SW480 (cell line): ENCODE measurements at places on chromosomes 13 and 19.
A peak's percentile ranks its signal among the peaks of the same experiment; 100 is the strongest.

DNA sequence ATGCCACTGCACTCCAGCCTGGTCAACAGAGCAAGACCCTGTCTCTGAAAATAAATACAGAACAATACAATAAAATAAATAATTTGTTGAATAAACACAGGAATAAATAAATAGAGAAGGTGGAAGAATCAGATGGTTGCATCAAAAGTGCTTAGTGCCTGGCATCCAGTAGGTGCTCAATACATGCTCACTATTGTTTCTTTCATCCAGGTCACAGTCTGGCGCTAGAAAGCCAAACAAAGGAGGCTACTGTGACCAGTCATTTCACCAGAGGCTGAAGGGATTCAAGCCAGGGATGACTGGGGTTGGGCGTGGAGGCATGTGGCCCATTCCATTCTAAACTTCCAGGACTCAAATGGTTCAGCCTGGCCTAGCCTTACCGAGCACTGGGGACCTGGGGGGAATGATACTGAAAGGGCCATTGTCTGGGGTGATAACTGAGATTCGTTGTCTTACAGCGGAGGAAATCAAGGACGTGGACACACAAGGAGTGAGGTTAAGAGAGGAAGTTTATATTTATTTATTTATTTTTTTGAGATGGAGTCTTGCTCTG, 3.6 kb upstream of the NDUFB7 start:
- DNase-seq = no peak

GRCh38 chr19:4910594-4911281, 1.4 kb downstream of the UHRF1 start:
- peak; percentile 77 for DNase-seq

DNA sequence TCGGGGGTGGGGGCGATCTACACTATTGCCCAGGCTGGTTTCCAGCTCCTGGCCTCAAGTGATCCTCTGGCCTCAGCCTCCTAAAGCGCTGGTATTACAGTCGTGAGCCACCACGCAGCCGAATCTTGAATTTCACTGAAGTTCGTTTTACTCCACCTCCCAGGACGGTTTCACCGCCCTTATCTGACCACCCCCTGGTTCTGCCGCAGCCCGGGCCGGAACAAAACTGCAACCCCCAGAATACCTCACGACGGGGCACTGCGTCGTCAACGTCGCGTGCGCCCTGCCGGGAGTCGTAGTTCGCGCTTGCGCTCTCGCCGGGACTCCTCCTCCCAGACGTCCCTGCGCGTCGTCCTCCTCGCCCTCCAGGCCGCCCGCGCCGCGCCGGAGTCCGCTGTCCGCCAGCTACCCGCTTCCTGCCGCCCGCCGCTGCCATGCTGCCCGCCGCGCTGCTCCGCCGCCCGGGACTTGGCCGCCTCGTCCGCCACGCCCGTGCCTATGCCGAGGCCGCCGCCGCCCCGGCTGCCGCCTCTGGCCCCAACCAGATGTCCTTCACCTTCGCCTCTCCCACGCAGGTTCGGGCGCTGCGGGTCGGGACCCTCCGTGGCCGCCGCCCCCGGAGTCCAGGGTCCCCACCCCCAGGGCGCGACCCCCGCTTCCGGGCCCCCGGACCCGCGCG, at the start of gene ATP5F1D:
TSS of gene ATP5F1D (plus strand) at position 335 of the 679 bp plus-strand sequence. CDS start at position 435, 100 bp downstream.
- peak; percentile 84 for DNase-seq

- DNase-seq = peak; percentile 63
Observed at GRCh38 chr19:13964776-13965175, 12.5 kb downstream of the DCAF15 start.

- DNase-seq = no peak
Observed at GRCh38 chr13:51683597-51683996, 99.3 kb downstream of the WDFY2 start.

DNA sequence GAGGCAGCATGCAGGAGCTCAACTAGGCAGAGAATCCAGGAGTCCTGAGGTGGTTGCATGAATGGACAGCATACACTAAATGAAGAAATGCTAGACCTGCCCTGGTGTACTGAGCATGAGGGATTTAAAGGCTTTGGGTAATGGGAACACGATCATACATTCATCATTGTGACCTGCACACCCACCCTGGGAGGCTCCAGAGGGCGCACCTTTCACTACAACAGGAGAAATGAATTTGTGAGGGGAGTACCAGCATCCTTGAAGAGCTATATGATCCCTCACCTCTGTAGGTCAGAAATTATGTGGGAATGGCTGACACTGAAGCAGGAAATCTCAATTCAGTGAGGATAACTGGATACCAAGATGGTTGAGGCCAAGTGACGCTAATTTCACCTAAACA, 8.9 kb downstream of the KLK2 start:
- DNase-seq = no peak

DNA sequence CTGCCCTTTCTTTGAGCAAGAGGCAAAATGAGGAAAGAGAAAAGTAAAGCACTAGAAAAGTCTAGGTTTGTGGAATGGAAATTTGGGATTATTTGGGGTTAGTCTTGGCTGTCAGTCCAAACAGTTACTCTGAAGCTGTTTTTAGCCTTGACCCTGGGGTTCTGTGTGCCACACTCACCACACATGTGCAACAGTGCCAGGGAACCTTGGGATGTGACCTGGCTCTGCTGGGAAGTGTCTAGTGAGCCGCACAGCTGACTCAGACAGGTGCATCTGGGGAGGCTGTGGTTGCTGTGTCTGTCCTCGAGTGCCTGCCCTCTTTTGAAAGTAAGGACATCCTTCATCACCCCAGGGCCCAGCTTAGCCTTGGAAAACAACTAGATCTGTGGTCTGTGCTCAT, 15.8 kb downstream of the MICOS13 start:
- no peak for DNase-seq

DNA sequence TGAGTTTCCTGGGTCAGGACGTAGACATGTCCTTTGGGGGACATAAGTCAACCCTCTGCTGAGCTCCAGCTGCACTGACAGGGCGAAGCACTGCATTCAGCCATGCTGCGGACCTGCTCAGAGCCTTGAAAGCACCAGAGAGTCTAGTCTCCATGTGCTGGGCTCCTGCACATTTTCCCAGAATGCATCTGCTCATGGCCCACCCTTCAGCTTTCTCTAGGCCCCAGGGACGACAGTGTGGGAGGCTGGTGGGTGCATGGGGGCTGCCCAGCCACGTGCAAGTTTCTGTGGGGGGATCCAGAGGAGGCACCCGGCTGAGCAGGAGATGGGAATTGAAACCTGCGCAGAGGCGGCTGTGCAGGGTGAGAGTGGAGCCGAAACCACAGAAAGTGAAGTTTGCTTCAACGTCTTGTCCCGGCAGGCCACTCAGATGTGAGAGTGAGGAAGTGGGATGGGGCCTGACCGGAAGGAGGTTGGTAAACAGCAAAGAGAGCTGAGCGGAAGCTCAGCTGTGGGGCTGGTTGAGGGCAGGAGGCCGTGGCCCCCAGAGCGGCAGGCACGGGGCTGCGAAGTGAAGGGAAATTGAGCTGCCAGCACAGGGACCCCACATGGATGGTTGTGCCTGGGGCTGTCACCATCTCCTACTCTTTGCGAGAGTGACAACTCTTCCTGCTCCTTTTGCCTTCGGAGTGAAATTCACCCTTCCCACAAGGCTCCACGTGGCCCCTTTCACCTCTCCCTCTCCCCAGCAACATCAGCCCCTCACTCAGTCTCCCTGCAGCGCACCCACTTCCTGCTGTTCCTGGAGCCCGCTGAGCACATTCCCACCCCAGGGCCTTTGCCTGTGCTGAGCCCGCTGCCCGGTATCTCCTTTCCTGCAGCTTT, 11.8 kb downstream of the PGLS start:
- no peak for DNase-seq

GRCh38 chr19:13118424-13119193, 545 bp downstream of the NACC1 start:
- peak; percentile 43 for DNase-seq

DNA sequence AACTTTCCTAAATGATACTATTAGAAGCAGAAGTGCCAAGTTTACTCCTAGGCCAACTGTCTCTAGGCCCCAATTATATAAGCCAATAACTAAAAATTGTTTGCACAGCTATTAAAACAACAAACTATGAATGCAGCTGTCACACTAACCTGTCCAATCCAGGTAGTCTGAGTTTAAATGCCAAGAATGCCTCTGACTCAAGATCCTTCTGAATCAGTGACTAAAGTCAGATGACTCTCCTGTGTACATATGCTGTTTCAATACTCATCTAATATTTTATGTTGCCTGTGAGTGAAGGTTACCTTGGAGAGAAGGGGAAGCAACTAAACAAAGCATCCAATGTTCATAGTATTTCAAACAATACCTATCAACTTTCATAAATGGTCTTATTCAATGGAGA, 257.0 kb downstream of the ENOX1 start:
- DNase-seq = no peak

- no peak for DNase-seq
Observed at GRCh38 chr13:32746474-32746873, 160.2 kb downstream of the PDS5B start.

DNA sequence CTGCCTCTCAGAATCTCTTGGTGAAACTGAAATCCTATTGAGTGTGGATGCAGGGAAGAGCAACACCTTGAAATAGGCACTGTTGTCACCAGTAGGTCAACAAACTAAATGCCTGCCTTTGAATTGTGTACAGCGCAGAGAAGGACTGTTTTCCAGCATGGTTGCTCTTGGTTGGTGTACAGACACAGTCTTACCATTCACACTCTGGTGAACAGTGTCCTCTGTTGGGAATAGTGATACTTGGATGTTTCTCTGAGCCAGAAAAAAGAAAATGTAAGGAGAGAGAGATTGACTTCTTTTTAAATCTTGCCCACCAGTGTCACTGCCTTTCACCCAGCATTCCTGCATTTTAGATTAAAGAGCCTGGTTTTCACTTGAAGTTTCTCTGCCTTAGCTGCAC, 179.7 kb downstream of the STK24 start:
- DNase-seq = no peak

DNA sequence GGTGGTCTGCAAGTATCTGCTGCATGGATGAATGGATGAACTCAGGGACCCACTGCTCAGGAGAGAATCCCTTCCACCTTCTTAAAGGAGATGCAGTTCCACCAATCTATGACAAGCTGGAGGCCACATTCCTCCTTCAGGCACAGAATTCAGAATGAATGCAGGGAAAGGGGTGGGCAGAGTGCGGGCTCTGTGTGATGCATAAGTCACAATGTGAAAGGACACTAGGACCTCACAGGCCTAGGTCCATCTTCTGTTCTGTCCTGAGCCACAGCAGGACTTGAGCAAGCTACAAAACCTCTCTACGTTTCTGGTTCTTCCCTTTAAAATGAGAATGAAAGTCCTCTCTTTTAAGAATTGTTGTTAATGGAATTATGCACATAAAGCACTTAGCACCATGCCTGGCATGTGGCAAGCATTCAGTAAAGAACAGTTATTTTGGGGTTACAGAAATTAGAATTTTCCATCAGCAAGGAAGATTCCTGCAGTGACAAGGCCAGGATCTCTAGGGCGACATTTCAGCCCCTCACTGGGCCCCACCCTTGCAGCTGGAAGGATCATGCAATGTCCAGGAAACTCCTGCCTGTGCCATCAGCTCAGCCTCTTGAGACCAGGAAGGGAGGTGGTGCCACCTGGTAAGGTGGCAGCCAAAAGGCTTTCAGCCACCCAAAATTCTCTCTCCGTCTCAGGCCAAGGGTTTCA, 38.7 kb downstream of the TSHZ3 start:
- DNase-seq = no peak

DNA sequence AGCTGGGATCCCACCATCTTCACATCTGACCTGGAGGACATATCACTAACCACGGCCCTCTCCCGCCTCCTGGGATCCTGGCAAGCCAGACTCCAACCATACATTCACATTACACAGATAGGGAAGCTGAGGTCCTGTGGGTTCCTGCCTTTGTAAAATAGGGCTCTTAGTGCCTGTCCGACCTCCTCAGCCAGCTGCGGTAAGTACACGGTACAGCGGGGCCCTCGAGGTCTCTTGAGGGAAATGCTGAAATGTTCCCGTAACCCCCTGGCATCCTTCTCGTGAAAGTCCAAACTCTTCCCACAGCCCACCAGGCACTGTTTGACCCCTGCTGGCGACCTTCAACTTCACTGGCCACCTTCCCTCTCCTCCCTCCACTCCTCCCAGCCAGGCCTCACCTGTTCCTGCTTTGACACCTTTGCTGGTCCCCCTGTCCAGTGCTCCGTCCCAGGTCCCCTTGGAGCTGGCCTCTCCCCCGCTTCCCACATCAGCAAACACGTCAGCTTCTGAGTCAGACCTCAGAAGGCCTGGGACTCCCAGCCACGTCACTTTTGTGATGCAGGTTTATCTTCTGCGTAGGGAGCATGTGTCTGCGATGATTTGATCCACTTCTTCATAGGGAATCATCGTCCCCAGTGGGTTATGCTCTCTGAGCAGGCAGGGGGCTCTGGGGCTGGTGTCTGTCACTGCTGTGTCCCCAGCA, 8.8 kb upstream of the GNG7 start:
- no peak for DNase-seq

DNA sequence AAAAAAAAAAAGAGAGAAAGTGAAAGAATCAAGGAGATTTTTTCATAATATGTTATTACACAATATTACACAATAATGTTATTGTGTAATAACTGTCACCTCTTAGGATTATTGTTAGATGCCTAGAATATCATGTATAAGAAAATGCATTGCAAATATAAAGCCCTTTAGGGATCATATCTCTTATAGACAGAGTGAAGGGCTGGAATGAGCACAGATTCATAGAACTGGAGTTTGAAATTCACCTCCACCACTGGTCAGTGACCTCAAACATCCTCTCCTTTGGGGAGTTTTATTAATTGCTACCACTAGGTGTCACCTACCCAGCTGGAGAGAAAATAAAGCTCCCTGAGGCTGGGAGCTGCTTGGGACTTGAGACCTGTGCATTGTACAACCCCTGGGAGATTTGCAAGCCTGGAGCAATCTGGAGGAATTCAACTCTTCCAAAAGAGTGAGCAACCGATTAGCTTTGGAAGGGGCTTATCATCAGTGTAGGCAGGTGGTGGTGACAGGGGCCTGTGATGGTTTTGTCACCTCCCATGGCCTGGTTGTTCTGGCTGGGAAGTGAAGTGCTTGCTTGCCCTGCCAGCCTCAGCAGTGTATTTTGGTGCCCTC, 30.3 kb upstream of the FRY start:
- peak; percentile 52 for DNase-seq

DNA sequence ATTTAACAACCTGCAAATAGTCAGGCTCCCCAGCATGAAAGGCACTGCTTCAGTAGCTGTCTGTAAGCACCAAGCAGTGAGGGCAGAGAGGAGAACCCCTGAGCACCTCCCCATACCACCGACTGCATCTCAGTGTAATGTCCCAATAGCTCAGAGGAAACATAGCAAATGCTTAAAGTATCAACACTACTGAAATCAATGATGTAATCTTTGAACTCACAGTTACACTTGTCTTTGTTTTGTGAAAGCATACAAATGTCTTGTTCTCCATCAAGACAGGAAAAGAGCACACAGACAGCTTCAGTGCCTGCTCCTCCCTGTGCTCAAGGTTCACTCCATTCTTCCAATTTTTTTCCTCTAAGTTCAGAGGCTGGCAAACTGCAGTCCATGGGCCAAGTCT, 94.7 kb downstream of the IRS2 start:
- DNase-seq = no peak
